ENCODE measurements at places on chromosomes 12 and 14.
A peak's percentile ranks its signal among the peaks of the same experiment; 100 is the strongest.

DNA sequence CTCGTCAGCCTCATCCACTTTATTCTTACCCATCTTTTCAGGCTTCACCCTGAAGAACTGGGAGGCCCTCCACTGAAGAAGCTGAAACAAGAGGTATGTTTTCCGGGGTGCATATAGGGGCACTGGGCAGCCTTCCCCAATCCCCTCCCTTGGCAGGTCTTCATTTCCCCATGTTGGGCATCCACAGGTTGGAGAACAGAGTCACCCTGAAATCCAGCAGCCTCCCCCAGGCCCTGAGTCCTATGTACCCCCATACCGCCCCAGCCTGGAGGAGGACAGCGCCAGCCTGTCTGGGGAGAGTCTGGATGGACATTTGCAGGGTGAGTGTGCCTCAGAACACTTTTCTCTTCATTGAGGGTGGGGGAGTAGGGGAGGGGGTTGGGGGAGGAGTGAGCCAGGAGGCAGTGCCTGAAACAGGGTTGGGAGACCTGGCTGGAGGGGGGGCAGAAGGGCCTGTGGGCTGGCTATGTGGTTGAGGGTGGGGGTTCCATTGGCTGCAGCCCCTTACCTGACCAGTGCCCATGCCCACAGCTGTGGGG, 4.0 kb downstream of the NAB2 start:
- no peak for DNase-seq

DNA sequence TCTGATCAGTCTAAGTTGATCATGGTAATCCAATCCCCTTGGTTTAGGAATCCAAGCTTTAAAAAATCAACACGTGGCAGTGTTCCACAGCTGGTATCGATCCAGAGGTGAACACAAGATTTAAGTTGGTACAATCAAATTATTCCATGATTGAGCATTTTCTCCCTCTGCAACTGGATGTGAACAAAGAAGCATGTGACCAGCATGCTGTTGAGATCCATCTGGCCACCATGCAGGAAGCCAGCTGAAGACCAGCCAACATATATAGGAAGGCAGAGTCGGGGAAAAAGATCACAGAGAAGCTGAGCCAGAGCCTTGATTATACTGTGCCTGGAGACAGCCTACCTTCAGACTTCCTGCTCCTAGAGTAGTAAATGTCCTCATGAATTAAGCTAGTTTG, 158.3 kb downstream of the SEC23A start:
- no peak for DNase-seq

DNA sequence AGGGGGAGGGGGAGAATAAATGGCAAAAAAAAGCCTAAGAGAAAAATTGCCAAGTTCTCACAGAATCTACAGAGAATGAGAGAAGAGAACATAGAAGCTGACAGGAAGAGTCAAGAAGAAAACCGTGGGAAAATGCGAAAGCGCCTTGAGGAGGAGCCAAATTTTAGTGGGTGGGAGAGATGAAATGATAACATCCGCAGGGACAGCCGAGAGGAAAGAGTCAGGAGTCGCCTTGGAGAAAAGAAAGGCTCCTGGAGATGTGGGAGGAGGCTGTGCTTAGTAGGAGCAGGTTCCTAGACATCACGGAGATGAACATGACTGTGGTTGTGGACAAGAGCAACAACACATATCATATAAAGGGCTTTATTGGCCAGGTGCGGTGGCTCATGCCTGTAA, 49.4 kb downstream of the PHLDA1 start:
- no peak for DNase-seq

GRCh38 chr14:30754778-30755177, 119.6 kb upstream of the COCH start:
- no peak for DNase-seq

DNA sequence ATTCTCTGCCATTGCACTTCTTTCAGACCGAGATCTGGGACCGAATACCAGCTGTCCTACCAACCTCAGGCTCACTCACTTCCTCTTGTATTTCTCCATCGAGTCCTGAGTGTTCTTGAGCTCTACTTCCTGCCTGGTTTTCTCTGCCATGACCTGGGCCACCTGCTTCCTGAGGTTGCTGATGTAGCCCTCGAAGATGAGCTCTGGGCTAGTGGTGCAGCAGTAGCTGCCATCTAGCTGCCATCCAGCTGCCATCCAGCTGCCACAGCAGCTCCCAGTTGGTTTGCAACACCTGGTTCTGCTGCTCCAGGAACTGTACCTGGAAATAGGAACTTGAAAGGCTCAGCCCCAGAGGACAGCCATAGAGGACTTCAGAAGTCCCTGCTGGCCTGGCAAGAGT, 15.0 kb upstream of the KRT73 start:
- no peak for DNase-seq

DNA sequence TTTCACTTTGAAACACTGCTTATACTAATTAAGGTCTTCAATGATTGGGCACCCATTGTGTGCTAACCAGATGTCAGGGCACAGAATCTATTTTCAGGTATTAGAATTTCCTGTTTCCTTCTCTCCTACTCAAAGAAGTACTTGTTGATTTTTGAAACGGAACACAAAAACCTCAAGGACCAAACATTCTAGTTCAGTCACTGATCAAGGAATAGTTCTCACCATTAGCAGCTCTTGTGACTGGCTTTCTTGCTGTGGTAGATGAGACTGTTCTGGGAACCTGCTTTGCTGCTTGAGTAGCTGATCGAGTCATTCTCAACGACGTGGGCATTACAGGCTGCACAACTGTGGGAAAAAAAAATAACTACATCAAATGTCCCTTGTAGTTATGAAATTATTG, 11.0 kb downstream of the DLGAP5 start:
- no peak for DNase-seq

DNA sequence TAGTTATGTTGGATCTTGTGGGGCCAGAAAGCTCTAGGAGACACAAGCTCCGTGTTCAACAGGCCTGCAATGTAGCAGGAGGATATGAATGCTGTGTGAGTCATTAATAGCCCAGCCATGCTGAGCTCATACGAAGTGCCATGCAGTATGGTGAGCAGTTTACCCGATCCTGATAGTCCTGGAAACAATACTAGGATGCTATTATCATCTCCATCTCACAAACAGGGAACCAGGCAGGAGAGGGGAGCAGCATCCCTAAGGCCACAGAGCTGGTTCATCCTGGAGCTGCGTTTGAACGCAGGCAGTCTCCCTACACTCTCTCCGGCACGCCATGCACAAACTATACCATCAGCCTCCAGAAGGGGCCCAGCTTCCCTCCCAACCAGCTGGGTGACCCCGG, 20.5 kb downstream of the TTC7B start:
- DNase-seq = no peak

DNA sequence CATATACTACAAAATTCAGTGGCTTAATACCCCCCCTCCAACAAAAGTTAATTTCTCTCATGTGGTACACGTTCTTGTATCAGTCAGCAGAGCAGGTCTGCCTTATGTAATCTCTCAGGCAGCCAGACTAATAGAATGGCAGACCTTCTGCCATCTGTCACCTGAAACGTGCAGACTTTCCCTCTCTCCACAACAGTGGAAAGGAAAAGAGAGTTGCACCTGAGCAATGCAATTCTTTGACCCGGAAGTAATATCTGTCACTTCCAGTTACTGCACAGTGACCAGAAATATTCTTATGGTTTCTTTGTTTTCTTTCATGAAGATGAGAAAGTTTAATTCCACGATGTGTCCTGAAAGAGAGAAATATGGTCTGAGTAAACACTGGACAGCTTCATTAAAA, 14.4 kb downstream of the KERA start:
- DNase-seq = no peak

- DNase-seq = no peak
Measured at GRCh38 chr12:22641353-22642053, 16.5 kb downstream of the ETNK1 start.

GRCh38 chr12:6635856-6636531, at the start of gene LPAR5:
LPAR5 (minus strand) TSS chr12:6635959; CDS start chr12:6621248, 14,711 bp downstream.
- DNase-seq = no peak

GRCh38 chr14:23696701-23697239, 60.6 kb downstream of the DHRS2 start:
- DNase-seq = no peak

DNA sequence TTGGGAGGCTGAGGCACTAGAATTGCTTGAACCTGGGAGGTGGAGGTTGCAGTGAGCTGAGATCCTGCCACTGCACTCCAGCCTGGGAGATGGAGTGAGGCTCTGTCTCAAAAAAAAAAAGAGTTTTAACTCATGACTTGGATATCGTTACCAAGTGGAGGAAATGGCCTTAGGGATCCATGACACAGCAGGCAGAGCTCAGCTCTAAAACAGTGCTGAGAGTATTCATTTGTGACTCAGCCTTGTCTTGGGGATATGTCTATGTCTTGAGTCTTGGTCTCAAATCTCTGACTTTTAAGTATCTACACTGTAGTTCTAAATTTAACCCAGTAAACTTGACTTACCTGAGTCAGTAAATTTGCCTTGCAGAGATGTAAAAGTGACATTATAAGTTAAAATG, 8.8 kb upstream of the PEX5 start:
- DNase-seq = no peak

DNA sequence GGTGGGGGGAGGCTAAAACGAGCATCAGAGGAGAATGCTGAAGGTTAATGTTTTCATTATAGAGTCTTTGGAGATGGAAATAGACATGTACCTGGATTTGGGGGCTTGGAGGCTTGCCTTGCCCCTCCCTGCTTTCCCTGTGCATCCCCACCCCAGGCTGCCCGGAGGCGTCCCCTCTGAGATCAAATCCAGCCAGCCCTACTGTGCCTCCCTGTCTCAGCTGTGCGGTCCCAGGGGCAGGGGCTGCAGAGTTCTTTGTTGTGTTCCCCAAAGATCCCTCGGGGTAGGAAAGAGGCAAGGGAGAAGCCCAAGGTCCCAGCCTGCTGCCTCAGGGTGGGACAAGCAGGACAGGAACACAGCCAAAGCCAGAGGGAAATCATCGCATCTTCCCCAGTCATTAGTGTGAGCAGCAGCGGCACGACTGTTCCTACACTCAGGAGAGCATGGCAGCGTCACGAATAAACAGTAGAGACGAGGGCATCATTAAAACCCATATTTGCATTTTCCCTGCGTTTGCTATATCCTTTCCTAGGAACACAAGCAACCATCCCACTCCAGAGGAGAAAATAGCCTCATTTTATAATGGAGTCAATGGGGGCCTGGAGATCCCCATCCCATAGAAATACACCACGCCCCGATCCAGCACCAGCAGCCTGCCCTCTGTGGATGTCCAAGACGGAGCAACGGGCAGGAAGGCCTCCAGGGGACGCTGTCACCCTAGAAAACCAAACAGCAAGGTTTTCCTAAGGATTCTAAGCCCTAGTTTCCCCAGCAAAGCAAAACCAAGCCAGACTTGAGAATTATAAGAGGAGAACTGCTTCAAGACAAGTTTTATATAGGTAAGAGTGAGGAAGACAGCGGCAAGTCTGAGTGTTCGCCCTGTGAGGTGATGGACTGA, 32.4 kb downstream of the ANO2 start:
- no peak for DNase-seq

DNA sequence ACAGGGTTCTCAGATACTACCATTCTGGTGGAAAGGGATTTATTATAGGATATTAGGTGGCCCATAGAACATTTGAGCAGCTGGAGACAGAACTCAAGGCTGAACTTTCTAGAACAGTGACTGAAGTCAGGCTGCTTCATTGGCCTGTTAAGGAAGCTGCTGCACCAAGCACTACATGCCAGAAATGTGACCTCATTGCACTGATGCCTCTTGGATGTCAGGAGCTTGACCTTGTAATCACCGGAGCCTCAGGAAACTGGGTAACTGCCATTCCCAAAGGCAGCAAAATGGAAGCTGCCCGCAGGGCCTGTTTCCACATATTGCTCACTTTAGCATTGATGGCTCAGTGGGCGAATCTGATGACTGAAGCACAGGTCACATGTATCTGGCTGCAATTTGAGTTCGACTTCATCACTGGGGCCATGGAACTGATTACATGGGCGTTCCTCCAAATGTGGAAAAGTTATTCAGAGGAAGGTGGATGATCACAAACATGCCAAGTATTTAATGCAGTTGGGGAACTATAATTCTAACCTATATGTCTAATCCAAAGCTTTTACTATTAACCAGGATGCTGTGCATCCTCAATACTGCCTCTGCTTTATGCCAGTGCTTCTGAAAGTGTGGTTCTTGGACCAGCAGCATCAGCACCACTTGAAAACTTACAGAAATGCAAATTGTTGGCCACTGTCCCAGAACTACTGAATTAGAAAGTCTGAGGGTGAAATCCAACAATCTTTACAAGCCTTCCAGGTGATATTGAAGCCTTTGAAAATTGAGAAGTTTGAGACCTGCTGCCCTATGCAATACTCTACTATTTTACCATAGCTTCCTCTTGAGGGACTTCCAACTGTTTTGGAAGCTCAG, 337.2 kb upstream of the NAV3 start:
- peak; percentile 31 for DNase-seq

- DNase-seq = no peak
Measured at GRCh38 chr12:71299541-71300376, 139.8 kb upstream of the LGR5 start.

DNA sequence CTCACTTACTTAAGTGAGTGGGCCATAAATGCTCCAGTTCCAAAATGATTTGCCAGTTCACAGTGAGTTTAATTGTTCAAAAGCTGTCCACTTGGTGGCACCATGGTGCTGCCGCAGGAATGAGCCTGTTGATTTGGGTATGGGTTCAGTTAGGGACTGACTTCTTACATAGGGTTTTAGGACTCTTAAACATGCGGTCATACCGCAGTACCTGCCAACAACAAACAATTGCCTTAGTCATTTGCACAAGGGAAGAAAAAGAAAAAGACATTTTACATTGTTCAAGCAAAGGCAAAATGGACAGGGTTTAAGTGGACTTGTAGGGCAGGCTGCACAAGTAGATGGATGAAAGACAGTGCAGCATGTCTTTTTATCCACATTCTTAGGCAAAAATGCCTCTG, 80.0 kb upstream of the DBX2 start:
- peak; percentile 77 for DNase-seq

Data from NCI-H1105 treated with DMSO at 0.1 percent for 48 hours (cell line).